ENCODE measurements at places on chromosomes 6 and 20. TPM values are rescaled to one million over a fixed set of nuclear protein-coding genes. Genes with fewer than 3 reads are reported as not detected.

Gene SLCO4A1
- 80.3 TPM for total RNA-seq

Gene GSTA2
- 0.28 TPM for total RNA-seq

GRCh38 chr20:15364781-15365180 lies 1027.4 kb upstream of the FLRT3 start:
- H3K4me1 ChIP-seq, result no peaks in the 10 kb centered on the region
- H3K27ac ChIP-seq, result no peak overlapping the region
- H3K36me3 ChIP-seq, result no peaks in the 10 kb centered on the region
- no peaks in the 10 kb centered on the region for H3K27me3 ChIP-seq
- no peak overlapping the region for H3K4me3 ChIP-seq

DNA sequence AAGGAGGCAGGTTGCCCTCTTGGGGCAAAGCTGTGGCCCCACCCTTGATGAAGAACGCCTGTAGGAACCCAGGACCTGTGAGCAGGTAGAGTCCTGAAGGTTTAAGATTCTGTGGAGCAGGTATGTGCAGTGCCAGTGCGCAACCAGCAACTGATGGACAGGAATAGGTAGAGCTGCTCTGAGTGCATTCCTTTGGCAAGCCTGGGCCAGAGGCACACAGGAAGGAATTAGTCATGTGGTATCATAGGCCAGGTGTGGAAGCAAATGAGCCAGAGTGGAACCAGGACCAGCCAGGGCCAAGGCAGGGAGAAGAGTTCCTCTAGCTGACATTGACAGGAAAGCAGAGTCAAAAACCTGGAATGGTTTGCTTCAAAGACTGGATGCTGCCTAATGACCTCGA lies 1.4 kb upstream of the KHDC1 start:
- H3K27ac ChIP-seq, result no peak overlapping the region
- H3K4me3 ChIP-seq, result no peak overlapping the region
- no peaks in the 10 kb centered on the region for H3K36me3 ChIP-seq
- H3K4me1 ChIP-seq, result no peaks in the 10 kb centered on the region

- H3K4me3 ChIP-seq, result no peak overlapping the region
- no peaks in the 10 kb centered on the region for H3K27me3 ChIP-seq
- peaks cover 8% of the 10 kb centered on the region for H3K36me3 ChIP-seq
- no peak for DNase-seq
- no peaks in the 10 kb centered on the region for H3K4me1 ChIP-seq
- peak overlapping the region; percentile 14 for H3K27ac ChIP-seq
These were observed 7.6 kb downstream of the CDKN1A start for GRCh38 chr6:36685926-36686667.

DNA sequence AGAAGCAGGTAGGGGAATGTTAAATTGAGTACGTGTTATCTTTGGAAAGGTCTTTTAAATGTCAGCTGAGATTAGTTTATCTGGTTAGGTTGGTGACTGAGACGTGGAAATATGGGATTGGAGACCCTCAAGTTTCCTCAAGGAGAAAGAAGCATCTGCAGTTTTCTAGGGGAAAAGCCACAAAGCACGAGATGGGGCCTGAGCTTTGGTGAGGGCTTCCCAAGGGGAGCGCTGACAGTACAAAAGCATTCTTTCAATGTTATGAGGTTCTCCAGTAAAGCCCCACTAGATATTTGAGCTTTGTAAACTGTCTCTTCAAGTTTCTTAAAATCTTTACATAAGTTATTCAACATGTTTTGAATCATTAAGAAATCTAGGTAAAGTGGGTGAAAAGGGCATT lies 19.6 kb upstream of the HS3ST5 start:
- no peaks in the 10 kb centered on the region for H3K4me1 ChIP-seq
- no peak overlapping the region for H3K4me3 ChIP-seq
- no peak overlapping the region for H3K27ac ChIP-seq

DNA sequence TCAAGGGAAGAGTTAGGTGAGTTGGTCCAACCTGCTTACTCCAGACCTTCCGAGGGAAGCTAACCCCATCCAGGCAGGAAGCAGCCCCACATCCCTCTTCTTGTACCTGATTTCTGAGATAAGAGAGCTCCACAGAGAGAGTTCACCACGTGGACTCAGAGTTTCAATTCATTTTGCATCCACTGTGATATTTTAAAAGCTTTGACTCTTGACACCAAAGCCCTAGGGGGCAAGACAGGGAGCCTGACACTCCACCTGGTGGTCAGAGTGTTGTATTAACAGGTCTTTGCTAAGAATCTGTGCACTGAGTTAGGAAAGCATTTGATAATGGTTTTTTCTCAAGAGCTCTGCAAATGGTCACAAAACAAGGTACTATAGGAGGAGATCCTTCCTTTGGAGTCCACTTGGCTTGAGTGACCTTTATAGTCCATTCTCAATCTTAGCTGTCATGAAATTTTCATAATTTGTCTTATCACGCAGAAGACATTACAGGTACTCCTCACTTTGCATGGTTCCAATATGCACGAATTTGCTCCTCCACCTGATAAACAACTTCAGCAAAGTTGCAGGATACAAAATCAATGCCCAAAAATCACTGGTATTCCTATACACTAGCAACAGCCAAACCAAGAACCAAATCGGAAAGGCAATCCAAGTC lies 56.2 kb upstream of the RIPOR2 start:
- no peaks in the 10 kb centered on the region for H3K27me3 ChIP-seq
- DNase-seq, result no peak
- no peak overlapping the region for H3K27ac ChIP-seq
- peaks cover 2% of the 10 kb centered on the region for H3K4me1 ChIP-seq
- no peak overlapping the region for H3K4me3 ChIP-seq
